ENCODE measurements at places on chromosomes 6 and 20.
A peak's percentile ranks its signal among the peaks of the same experiment; 100 is the strongest.

DNA sequence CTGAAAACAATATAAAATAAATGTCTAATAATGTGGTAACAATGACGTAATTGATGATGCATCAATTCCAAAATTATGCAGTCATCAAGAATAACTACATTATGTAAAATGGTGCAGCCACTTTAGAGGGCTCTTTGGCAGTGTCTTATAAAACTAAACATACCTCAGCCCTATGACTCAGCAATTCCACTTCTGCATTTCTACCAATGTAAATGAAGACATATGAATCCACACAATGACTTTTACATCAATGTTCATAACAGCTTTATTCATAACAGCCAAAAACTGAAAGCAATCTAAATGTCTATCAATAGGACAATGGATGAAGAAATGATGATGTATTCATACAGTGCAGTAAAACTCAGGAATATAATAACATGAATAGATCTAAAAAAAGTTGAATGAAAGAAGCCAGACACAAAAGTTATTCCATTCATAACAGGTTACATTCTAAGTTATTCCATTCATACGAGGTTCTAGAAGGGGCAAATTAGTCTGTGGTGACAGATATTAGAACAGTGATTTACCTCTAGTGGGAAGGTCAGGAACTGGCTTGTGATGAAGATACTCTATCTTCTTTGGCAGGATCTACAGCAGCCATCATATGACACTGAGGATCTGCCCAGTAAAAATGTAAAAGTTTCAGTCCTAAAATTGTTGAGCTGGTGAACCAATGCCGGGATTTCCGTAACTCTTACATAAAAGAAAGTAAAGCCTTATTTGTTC is 396.1 kb downstream of the PLCB1 start:
- no peak for DNase-seq

DNA sequence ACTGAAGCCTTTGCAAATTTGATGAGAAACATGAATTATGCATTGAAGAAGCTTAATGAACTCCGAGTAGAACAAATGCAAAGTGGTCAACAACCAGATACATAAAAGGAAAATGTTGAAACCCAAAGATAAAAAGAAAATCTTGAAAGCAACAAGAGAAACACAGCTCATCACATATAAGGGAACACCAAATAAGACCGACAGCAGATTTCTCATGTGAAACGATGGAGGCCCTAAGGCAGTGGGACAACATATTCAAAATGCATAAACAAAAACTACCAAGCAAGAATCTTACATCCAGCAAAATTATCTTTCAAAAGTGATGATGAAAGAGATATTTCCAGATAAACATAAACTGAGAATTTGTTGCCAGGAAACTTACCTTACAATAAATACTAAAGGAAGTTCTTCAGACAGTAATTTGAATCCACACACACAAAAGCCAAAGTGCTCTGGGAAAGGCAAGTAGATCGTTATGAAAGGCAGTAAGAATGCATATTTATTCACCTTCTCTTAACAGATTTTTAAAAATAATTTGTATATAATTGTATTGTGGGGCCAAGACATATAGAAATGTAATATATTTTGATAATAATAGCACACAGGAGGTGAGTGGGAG is 22.5 kb downstream of the SLC52A3 start:
- DNase-seq = no peak

DNA sequence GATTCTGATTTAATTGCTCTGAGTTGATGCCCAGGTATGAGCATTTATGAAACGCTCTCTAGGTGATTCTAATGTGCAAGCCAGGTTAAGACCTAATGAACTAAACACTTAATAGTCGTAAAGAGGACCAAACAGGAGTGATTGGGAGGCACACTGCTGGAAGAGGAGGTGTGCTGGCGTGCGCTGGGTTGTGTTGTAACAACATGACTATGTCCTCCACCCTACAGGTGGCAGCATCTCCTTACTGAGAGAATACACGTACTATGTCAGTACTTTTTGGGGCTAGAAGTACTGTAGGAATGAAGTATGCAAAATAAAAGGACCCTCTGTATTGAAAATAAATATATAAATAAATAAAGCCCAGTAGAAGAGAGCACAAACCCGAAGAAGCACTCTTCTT is 11.9 kb downstream of the C6orf89 start:
- DNase-seq = no peak

DNA sequence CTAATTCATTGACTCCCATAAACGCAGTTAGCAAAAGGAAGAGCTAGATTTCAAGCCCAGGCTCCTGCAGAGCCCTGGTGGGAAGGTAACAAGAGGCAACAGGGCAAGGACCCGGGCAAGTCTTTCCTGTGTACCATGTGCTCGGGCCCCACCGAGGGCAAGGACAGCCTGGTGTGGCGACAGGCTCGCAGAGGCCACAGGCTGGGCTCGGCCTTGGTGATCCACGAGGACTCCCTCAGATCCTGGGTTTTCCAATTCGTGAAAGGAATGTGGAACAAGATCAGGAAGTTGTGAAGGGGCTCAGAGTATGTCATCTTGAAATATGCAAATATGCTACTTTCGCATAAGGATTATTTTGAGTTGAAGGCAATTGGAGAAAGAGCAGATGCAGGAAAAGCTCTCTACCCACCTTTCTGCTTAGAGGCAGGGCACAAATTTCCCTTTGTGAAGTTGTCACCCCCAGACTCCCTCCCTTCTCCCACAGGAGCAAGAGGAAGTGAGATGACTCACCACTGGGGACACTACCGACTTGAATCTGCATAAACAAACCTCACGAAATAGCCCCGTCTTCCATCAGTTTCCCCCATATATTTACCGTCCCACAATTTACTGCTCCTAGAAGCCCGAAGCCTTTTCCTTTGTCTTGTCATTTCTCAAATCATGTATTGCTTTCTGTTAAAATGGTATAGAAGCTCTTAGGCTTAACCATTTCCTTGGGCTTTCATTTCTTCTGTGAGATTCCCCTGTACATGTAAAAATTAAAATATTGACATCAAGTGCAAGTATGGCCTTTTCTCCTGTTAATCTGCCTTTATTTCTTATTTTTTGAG is 79.0 kb downstream of the PSMG4 start:
- peak; percentile 45 for DNase-seq

GRCh38 chr6:20631549-20631924 is 97.3 kb downstream of the CDKAL1 start:
- peak; percentile 24 for DNase-seq

Measured in adrenal gland (tissue), 19 donors.